ENCODE measurements at places on chromosomes 16 and 17.

DNA sequence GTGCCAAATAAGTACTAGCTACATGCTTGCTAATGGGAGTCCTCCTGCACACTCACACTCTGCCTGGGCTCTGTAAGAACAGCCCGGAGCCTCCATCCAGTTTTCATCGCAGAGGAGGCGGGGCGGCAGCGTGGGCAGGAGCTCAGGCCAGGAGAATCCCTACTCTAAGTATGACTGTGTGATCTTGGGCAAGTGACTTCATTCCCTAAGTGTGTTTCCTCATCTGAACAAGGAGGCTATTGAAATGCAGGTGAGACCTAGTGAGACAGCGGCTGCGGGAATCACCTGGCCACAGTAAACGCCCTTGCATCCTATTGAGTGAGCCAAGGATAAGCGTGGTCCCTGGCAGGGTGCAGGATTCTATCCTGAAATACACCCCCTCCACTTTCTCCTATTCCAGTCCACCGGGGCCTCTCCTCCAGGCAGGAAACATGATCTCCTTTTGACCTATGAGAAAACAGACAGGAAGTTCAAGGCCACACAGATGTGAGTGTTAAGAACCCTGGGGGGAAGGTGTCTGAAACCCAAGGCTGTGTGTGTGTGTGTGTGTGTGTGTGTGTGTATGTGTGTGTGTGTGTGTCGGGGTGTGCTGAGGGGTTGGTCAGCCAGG lies 5.2 kb upstream of the RAI1 start:
- no peaks in the 10 kb centered on the region for H3K36me3 ChIP-seq
- H3K4me1 ChIP-seq = peaks cover 22% of the 10 kb centered on the region
- no peaks in the 10 kb centered on the region for H3K27me3 ChIP-seq
- H3K27ac ChIP-seq = no peak overlapping the region
- H3K4me3 ChIP-seq = no peak overlapping the region

DNA sequence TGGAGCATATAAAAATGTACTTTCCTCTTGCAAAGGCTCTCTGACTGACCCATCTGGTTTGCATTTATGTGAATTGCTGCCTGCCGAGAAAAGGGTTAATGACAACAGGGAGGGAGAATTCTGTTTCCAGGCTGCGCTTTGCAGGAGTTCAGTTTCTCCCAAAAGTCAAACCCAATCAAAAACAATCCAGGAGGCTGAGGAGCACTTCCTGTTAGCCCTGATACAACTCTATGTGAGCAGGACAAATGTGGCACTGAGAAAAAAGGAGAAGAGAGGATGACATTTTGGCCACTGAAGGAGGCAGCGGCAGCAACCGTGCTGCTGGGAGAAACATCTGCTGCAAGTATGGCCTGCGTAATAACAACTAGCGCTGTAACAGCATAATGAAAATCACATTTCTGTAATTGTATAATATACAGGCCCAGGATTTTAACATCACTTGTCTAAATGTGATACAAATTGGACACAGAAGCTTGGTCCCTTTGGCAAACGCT lies 26.8 kb upstream of the ELAC2 start:
- H3K36me3 ChIP-seq = no peaks in the 10 kb centered on the region
- H3K27ac ChIP-seq = no peak overlapping the region
- no peaks in the 10 kb centered on the region for H3K4me1 ChIP-seq

DNA sequence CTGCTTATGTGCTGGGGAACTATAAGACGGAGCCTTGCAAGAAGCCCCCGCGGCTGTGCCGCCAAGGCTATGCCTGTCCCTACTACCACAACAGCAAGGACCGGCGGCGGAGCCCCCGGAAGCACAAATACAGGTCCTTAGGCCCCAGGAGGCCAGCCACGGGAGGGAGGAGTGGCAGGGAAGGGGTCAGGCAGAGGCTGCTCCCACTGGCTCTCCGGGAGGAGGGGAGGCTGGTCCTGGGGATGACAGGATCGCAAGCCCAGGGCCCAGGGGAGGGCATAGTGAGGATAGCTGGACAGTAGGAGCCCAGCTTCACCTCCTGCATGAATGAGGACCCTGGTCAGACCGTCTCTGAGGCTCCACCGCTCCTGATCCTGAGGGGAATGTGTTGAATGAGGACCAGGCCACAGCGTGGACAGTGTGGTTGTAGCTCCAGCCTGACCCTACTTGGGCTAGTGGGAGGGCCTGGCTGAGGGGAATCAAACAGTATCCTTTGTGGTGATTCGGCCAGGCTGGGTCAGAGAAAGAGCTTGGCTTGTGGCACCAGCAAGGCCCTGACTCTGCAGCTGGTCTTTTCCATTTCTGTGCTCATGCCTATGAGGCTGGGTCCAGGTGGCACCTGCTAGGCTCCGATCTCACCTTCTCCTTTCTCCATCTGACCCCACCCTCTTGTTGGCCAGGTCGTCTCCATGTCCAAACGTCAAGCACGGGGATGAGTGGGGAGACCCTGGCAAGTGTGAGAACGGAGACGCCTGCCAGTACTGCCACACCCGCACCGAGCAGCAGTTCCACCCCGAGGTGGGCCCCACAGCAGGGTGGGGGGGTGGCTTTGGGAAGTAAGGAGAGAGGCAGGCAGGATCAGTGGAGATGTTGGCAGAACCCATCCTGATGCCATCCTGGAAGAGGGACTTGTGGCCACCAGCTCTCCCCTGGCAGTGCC lies 28.7 kb downstream of the UNK start:
- H3K4me1 ChIP-seq = peaks cover 4% of the 10 kb centered on the region
- no peak overlapping the region for H3K4me3 ChIP-seq
- peaks cover 15% of the 10 kb centered on the region for H3K36me3 ChIP-seq

GRCh38 chr16:88317613-88317965 lies 65.2 kb upstream of the ZNF469 start:
- H3K4me3 ChIP-seq = no peak overlapping the region
- no peak for DNase-seq
- no peak overlapping the region for H3K27ac ChIP-seq

- H3K27ac ChIP-seq = no peak overlapping the region
- H3K4me3 ChIP-seq = no peak overlapping the region
- H3K4me1 ChIP-seq = peaks cover 28% of the 10 kb centered on the region
- H3K27me3 ChIP-seq = no peaks in the 10 kb centered on the region
- peaks cover 2% of the 10 kb centered on the region for H3K36me3 ChIP-seq
- DNase-seq = no peak
Measured at GRCh38 chr17:17700251-17700969, 19.2 kb downstream of the RAI1 start.

GRCh38 chr17:43381204-43381603 lies 17.6 kb upstream of the ARL4D start:
- no peaks in the 10 kb centered on the region for H3K4me1 ChIP-seq
- DNase-seq = no peak
- H3K27ac ChIP-seq = no peak overlapping the region
- H3K27me3 ChIP-seq = no peaks in the 10 kb centered on the region
- H3K36me3 ChIP-seq = peaks cover 5% of the 10 kb centered on the region

DNA sequence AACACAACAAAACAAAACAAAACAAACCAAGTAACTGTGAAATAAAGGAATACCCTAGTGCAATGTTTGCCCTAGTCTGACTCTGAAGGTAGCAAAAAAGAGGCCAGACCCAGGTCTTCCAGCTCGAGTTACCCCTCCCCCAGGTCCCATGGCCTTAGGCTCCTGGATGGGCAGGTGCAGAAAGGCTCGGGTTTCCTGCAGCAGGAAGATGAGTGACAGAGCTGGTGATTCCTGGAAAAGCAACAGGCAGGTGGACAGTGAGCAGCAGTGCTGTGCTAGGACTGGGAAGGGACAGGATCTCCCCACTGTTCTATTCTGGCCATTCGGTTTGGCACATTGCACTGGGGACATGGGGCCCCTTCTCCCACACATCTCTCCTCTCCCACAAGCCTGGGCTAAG lies 42.9 kb upstream of the MRTFB start:
- no peak overlapping the region for H3K4me3 ChIP-seq
- DNase-seq = no peak
- no peaks in the 10 kb centered on the region for H3K36me3 ChIP-seq
- H3K4me1 ChIP-seq = no peaks in the 10 kb centered on the region
- H3K27ac ChIP-seq = no peak overlapping the region
- H3K27me3 ChIP-seq = no peaks in the 10 kb centered on the region

All from activated CD4-positive, alpha-beta T cell treated with anti-CD3 and anti-CD28 coated beads for 36 hours (primary cell).